ENCODE measurements at places on chromosomes 1 and 21.

- no peak for DNase-seq
Measured at GRCh38 chr1:207462535-207462934, 8.4 kb downstream of the CR2 start.

GRCh38 chr1:243230914-243231313 is 24.2 kb downstream of the CEP170 start:
- DNase-seq, result no peak

DNA sequence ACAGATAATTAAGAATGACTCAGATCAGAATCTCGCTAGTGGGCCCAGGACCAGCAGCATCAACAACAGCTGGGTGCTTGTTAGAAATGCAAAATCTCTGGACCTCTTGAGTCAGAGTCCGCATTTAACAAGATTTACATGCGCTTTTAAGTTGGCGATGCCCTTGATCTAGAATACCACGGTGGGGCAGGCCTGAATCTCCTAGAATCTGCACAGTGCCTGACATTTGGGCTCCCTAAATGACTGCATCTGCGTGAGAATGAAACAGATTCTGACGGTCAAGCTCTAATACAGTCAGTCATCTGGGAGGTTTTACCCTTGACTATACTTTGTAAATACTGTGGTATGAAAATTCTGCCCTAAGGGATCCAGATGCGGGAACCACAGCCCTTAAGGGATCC is 17.2 kb upstream of the RAB29 start:
- DNase-seq, result no peak

DNA sequence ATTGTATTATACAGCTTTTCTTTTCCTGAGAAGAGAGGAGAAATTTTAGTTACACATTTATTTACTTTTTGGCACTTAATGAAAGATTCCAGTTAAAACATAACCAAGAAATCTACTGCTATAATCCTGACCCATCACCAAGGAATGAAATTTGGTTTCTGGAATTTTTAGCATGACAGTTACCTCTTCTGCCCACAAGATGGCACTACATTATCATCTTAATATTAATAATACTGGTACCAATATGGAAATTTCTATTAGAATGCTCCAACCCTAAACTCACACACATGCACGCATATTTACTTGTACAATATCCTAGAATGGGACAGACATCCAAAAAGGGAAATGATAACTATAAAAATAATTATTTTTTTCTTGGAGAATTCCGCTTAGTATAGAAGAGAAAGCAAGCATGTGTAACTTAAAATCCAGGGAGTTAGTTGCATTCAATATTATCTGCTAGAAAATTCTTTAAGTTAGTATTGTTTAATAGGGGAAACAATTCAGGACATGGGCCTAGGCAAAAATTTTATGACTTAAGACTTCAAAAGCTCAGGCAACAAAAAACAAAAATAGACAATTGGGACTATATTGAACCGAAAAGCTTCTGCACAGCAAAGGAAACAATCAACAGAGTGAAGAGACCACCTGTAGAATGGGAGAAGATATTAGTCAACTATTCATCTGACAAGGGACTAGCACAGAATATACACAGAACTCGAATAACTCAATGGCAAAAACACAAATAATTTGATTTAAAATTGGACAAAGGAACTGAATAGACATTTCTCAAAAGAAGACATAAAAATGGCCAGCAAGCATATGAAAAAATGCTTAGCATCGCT is 37.4 kb downstream of the MAP3K21 start:
- no peak for DNase-seq

GRCh38 chr1:174967845-174968705 is 31.7 kb upstream of the CACYBP start:
- no peak for DNase-seq

GRCh38 chr1:28002600-28002999 is 42.8 kb downstream of the XKR8 start:
- DNase-seq, result no peak

GRCh38 chr1:201153474-201154388 is 543 bp downstream of the TMEM9 start:
- no peak for DNase-seq

- no peak for DNase-seq
Measured at GRCh38 chr1:101291562-101292380, 55.0 kb downstream of the S1PR1 start.

DNA sequence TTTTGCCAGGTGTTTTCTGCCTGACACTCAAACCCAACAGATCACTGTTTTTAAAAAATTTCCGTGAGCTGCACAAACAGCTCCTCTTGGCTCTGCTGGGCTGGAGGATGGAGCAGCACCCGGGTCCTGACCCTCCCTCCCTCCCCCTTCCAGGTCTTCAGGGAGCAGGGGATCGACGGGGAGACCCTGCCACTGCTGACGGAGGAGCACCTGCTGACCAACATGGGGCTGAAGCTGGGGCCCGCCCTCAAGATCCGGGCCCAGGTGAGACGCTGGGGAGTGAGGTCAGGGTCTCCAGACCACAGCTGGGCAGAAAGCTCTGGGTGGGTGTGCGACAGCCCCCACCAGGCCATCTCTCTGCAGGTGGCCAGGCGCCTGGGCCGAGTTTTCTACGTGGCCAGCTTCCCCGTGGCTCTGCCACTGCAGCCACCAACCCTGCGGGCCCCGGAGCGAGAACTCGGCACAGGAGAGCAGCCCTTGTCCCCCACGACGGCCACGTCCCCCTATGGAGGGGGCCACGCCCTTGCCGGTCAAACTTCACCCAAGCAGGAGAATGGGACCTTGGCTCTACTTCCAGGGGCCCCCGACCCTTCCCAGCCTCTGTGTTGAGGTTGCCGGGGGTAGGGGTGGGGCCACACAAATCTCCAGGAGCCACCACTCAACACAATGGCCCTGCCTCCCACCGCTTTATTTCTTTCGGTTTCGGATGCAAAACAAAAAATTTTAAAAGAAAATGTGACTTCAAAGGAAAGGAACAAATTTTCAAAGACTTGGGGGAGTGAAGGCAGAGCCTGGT is 15.3 kb downstream of the NOC2L start:
- DNase-seq, result no peak

GRCh38 chr1:156401681-156402081 is 32.7 kb downstream of the RHBG start:
- DNase-seq, result no peak

- DNase-seq, result no peak
Measured at GRCh38 chr1:206713070-206713469, 28.4 kb downstream of the MAPKAPK2 start.

DNA sequence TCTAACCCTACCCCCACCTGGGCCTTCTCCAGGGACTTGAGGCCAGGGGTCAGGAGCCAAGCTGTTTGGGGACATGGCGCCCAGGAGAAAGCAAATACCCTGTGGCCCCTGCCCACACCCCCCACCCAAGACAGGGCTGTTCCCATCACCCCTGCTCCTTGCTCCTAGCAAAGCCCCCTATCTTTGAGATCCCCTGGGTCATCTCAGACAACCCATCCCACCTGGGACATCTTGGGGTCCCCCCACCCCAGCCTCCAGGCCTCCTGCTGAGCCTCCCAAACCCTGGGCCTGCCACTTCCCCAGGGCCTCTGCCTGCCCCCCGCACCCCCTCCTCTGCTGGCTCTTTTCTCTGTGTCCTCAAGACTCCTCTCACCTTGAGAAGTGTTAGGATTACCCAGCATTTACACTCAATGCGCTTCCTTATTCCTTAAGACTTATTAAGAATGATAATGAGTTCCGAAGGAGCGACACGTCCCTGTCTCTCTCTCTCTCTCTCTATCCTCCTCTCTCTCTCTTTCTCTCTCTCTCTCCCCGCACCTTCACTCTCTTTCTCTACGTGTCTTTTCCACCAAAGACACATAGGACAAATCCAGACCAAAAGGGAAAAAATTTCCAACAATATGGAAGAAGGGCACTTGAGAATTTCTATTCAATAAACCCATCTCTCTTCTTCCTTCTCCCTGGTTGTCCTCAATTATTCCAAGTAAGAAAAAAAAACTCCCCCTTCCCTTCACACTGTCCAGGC is 7.2 kb downstream of the CASZ1 start:
- DNase-seq, result no peak

DNA sequence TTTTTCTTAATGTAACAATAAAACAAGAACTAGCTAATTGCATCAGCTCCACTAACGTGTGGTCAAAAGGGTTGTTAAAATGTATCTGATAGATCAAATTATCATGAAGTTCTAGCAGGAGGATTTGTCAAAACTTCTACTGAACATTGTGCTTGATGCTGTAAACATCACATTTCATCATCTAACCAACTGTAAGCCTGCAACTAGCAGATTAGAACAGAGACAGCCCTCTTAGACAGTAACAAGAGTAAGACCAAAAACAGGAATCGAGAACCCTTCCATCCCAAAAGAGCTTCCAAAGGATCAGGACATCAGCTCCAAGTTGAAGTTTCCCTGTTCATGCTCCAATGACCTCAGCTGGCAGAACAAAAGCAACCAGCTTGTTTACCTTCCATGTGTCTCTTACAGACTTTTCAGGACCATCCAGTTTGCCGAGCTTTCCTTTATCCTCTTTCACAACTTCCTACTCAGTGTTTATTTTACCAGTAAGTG is 44.6 kb downstream of the NIBAN1 start:
- DNase-seq, result no peak
